NCI-H1436 treated with DMSO at 0.1 percent for 48 hours (cell line): ENCODE measurements at places on chromosomes 12 and 14.

DNA sequence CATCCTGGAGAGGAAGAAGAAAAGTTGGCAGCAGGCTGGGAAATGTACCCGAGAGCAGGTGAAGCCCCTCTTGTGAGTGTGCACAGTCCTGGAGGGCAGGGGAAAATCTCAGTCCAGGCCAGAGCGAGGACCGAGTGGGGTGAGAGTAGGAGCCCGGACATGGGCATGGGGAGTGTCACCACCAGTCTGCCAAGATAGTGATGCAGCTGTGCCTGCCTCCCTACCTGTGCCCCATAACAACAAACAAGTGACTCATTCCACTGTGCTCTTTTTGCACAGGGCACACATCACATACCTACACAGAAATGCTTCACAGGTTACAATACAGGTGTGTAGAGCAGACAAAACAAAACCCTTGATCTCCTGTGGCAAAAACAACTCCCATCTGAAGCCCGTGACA, 205.9 kb upstream of the PELI2 start:
- DNase-seq = no peak

GRCh38 chr12:6952121-6952862, 1.1 kb downstream of the PTPN6 start:
- no peak for DNase-seq

- no peak for DNase-seq
Observed at GRCh38 chr14:31320216-31320615, 100.1 kb downstream of the HEATR5A start.

GRCh38 chr12:30525171-30525570, 170.5 kb downstream of the IPO8 start:
- DNase-seq = no peak

- no peak for DNase-seq
Observed at GRCh38 chr12:40224439-40225291, at the start of gene LRRK2. Gene LRRK2 (plus strand): TSS chr12:40224997. CDS start chr12:40225132, 135 bp downstream.

DNA sequence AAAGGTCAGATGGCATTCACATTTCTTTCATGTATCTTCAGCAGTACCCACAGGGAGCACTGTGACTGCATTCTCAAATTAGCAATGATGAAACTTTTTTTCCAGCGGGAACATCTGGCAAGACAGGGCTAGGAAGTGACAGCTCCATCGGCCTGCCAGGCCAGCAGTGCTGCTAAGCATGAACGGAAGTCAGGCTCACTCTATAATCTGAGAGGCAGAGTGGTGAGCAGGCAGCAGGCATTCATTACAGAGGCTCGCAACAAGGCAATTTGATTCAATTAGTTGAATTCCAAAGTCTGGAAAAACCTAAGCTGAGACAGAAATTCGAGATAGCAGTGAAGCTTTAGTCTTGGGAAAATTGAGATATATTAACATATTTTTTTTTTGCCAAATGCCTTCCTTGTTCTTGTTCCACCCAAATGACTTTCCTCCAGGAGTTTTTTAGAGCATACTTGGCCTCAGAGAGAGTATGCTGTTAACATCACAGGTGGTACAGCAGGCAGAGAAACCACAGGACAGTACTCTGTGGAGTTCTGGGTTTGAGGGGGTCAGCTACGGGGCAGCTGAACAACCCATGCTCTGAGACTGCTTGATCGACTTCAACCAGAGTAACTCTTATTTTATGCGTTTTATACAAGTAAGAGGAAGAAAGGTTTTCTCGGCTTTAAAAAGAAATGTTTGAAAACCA, 414.9 kb downstream of the APAF1 start:
- no peak for DNase-seq

GRCh38 chr14:58707949-58708348, 70.2 kb downstream of the DACT1 start:
- DNase-seq = no peak

DNA sequence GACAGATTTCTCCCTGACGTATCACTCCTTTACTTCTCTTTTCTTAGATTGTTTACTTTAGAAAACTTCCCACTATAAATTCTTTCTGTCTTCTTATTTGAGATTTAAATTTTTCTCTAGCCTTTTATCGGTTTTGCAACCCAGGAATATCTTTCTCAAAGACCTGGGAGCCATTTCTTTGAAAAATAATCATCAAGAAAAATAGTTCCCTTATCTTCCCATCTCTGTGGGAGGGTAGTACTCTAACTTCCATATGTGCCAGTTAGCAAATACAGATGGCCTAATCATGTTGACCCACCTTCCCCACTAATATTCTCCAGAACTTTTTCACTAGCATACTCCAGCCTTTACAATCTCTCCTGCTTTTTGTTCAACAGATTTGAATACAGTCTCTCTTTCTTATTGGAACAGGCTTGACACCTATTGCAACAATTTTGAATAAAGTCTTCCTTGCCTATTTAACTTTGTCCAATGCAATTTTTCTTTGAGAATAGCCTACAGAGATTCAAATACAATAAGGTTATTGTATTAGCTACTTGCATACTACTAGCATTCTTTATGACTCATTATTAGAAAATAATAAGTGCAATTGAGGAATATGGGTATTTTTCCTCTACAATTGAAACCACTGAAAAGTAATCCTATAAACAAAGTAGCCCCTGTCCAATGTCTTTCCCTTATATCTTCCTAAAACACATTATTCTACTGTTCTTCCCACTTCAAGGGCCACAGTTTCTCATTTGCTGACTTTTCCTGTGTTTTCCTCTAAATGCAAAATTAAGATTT, 27.4 kb upstream of the KLRB1 start:
- DNase-seq = no peak

GRCh38 chr14:100602621-100603230, 15.5 kb upstream of the BEGAIN start:
- no peak for DNase-seq

- no peak for DNase-seq
Observed at GRCh38 chr14:54776361-54777001, 126.1 kb downstream of the GCH1 start.

DNA sequence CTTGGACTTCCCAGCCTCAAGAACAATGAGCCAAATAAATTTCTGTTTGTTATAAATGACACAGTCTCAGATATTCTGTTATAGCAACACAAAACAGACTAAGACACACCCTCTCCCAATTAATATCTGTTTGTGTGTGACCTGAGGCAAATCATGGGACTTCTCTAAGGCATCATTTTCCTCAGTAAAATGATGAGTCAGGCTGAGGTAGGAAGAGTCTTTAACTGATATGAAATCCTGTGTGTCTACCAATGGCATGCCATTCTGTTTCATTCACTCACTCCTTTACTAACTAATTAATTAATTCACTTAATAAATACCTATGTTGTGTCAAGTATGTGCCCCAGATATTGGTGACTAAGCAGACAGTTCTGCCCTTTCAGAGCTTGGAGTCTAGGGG, 258.4 kb upstream of the CRY1 start:
- DNase-seq = no peak

DNA sequence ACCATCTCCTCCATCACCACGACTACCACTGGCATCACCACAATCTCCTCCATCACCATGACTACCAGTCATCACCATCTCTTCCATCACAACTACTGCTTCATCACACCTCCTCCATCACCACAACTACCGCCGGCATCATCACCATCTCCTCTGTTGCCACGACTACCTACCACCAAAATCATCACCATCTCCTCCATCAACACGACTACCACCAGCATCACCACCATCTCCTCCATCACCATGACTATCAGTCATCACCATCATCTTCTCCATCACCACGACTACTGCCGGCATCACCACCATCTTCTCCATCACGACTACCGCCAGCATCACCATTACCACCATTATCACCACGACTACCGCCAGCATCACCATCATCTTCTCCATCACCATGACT, 89.5 kb downstream of the RIMBP2 start:
- no peak for DNase-seq

DNA sequence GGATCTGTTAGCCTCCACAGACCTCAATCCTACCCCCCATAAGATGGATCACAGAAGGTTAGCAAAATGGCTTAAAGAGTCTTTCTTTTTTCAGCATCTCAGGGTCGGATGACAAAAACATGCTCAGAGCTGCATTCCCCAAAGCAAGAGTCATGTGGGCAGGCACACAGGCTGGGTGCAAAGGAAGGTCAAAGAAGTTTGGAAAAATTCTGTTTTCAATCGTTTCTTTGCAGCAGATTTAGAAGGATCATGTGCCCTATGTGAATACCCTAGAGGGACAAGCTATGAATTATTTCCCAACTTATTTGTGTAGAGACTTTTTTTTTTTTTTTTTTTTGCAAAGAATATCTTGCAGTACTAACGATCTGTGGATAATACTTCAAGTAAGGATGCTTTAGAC, 845.4 kb downstream of the VRK1 start:
- no peak for DNase-seq

DNA sequence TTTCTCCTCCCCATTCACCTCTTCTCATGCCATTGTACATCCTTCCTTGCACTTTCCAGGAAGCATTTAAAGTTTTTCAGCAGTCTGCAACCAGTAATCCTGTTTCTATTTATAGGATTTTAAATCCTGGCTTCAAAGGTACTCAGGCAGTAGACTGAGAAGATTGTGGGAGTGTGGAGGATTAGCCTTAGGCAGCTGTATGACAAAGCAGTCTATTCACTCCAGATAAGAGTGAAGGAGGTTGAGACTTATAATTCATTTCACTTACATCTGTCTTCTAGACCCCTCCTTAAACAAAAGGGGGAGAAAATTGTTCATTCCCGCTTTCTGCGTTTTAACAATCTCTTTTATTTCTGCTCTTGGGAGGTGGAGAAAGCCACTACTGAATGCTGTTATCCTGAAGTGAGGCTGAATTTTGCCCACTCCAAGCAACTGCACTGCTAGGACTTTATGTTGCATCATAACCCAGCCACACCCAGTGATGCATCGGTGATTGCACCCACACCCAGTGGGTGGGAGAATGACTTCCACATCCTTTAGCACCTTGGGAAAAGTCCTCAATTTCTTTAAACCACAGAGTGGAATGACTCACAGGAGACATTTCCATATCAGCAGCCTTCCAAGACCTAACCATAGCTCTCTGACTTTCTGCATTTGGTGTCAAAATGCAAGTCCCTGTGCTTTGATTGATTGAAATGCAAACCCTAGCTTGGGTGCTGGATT, 382.5 kb upstream of the ATP2B1 start:
- no peak for DNase-seq

DNA sequence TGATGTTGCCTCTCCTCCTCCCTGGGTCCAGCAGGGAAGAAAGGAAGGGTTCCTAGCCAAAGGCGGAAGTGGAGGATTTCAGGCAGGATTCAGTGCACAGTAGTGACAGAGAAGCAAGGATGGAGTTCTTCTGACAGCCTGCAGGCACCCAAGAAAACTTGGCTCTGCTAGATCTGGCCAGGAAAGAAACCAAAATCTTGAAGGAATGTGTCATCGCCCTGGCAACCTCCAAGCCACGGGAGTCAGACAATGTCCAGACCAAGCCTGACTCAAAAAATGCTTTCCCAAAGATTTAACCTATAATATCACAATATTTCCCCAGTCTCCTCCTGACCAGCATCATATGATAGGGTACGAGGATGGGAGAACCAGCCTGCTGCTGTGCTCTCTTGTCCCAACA, 22.8 kb upstream of the DHRS4 start:
- no peak for DNase-seq

DNA sequence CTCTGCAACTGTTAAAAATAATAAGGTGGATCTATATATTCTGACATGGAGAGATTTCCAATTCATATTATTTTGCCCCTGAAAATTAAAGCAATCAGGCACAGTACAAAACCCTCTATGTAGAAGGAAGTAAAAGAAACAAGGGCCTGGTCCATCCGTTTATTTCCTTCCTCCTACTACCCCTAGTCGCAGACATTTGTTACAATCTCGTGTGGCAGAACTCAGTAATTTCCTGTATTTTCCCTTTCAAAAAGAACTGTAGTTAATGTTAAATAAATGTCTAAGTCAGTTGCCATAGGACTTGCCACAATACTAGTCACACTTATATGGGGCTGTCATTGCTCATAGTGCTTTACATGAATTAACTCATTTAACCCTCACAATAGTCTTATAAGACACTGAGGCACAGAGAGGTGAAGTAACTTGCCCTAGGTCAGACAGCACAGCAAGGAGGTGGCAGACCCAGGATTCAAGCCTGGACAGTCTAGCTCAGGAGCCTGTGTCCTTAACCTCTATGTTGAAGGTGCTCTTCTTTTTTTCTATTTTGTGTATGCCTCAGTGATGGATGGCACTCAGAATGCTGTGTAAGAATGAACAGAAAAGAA, 24.2 kb downstream of the NINJ2 start:
- DNase-seq = no peak

GRCh38 chr14:59036134-59036533, 152.3 kb upstream of the DAAM1 start:
- DNase-seq = no peak

- DNase-seq = no peak
Observed at GRCh38 chr14:102125546-102125945, 14.2 kb upstream of the WDR20 start.

DNA sequence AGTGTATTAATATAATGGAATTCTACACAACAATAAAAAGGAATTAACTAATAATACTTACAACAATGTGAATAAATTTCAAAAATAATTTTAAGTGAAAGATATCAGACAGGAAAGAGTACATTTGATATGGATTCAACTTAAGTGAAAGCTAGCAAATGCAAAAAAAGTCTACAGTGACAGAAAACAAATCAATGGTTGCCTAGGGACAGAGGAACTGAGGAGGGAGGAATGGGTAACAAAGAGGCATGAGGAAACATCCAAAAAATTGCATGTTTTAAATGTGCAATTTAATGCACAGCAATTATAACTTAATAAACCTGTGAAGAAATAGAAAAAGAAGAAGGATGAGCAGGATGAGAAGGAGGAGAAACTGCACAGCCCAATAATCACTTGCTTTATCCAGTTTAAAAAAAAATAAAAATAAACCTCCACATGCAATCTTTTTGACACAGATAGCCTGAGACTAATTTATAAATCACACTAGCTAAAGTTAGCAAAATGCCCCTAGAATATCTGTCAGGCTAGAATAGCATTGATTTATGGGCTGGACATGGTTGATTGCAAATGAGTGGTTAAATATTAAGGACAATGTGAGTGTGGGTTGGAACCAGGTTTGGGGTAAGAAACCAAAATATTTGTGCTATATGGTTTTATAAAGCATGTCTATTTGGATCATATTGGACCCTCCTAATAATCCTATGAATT, 1089.1 kb downstream of the TRHDE start:
- DNase-seq = no peak

- no peak for DNase-seq
Observed at GRCh38 chr12:103627189-103627855, 40.2 kb downstream of the STAB2 start.

GRCh38 chr12:29320295-29321085, 60.5 kb downstream of the ERGIC2 start:
- DNase-seq = no peak

- no peak for DNase-seq
Observed at GRCh38 chr14:96816281-96816680, 19.1 kb downstream of the VRK1 start.
